Osteoblast (primary cell): ENCODE measurements at places on chromosomes 7 and 10. TPM values are rescaled to one million over a fixed set of nuclear protein-coding genes. Genes with fewer than 3 reads are reported as not detected.

The ADIRF gene
- total RNA-seq, result 11.9 and 18.3 TPM in 2 replicates

The MBL2 gene
- under 0.01 TPM in 2 replicates for total RNA-seq

- H3K4me3 ChIP-seq, result no peak overlapping the region
- H3K27me3 ChIP-seq, result no peaks in the 10 kb centered on the region
- no peaks in the 10 kb centered on the region for H3K36me3 ChIP-seq
- no peak overlapping the region for H3K27ac ChIP-seq
- peaks cover 5% of the 10 kb centered on the region for H3K4me1 ChIP-seq
- peak; percentile 93 for DNase-seq
Observed at GRCh38 chr7:150903606-150904005, 51.3 kb downstream of the AOC1 start.

The C10orf62 gene
- total RNA-seq, result 0.29 and 0.36 TPM in 2 replicates

- no peak overlapping the region for H3K27ac ChIP-seq
- no peaks in the 10 kb centered on the region for H3K36me3 ChIP-seq
- no peak for DNase-seq
- peaks cover 8% of the 10 kb centered on the region for H3K4me1 ChIP-seq
- H3K4me3 ChIP-seq, result no peak overlapping the region
Observed at GRCh38 chr7:17781491-17782215, 158.6 kb downstream of the SNX13 start.
